ENCODE measurements at places on chromosomes 5 and 9. TPM values are rescaled to one million over a fixed set of nuclear protein-coding genes. Genes with fewer than 3 reads are reported as not detected.

SLC6A7 gene
- not detected for total RNA-seq

MYMK gene
- total RNA-seq = not detected

PPP3R2 gene
- total RNA-seq = not detected

HACD4 gene
- total RNA-seq = 12.3 TPM

TAS2R1 gene
- not detected for total RNA-seq

IL3 gene
- total RNA-seq = not detected

DIRAS2 gene
- total RNA-seq = 0.26 TPM

GABRA6 gene
- not detected for total RNA-seq

ANGPTL2 gene
- 163 TPM for total RNA-seq

PCDHB2 gene
- 4.6 TPM for total RNA-seq

SHISAL2B gene
- total RNA-seq = not detected

SH3PXD2B gene
- total RNA-seq = 21.1 TPM

C8G gene
- 1.2 TPM for total RNA-seq

PCDHGA6 gene
- 4.8 TPM for total RNA-seq

LECT2 gene
- not detected for total RNA-seq

PTGS1 gene
- total RNA-seq = 13.4 TPM

SPATA6L gene
- 1.2 TPM for total RNA-seq

CATSPER3 gene
- total RNA-seq = under 0.01 TPM

NREP gene
- total RNA-seq = 86.0 TPM

DEPDC1B gene
- total RNA-seq = 2.1 TPM

GRXCR2 gene
- total RNA-seq = not detected

CFAP77 gene
- 0.26 TPM for total RNA-seq

PCDHGC3 gene
- 59.0 TPM for total RNA-seq

GFPT2 gene
- total RNA-seq = 26.7 TPM

MTX3 gene
- total RNA-seq = 18.0 TPM

PCDHB8 gene
- 0.26 TPM for total RNA-seq

CACFD1 gene
- total RNA-seq = 9.1 TPM

CDH10 gene
- total RNA-seq = under 0.01 TPM

C5orf58 gene
- not detected for total RNA-seq

PJA2 gene
- 74.5 TPM for total RNA-seq

GPR150 gene
- 0.33 TPM for total RNA-seq

IFNA2 gene
- total RNA-seq = not detected

PTGDS gene
- total RNA-seq = 89.9 TPM

RLN2 gene
- total RNA-seq = not detected

IFNA13 gene
- not detected for total RNA-seq

PCDHGB6 gene
- 4.3 TPM for total RNA-seq

SLIT3 gene
- total RNA-seq = 8.0 TPM

APBA1 gene
- 8.8 TPM for total RNA-seq

XPA gene
- 6.4 TPM for total RNA-seq

PHYHD1 gene
- total RNA-seq = 20.0 TPM

Data from fibroblast of lung (primary cell).